GM04504 (cell line): ENCODE measurements at places on chromosomes 2 and 18.

DNA sequence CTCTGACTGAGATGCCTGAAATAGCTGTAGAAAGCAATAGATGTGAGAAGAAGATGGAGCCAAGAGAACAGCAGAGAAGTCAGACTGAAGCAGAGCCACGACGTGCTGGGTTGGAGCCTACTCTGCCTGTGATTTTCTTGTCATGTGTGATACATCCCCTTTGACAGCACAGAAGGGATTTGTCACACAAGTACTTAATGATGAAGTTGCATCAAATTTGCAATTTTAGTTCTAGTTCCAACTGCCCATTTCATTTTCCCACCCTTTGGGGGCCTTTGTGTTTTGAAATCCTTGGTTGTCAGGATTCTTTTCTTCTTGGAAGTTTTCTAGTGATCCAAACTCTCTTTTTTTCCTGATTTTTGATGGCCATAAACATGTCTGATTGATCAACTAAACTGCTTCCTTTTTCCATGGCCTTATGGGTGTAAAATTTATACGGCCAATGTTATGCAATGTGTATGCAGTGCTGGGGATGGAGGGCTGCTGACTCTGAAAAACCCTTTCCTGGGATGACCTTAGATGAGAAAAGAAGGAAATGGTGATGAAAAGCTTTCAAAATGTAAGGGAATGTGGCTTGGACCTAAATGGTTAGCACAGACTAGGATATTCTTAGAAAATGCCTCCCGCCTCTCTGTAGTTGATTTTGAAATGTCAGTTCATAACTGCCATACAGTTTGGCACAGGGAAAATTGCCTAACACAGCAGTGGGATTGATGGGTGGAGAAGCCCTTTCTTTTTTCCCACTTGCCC lies 9.6 kb upstream of the B3GNT2 start:
- DNase-seq = no peak

GRCh38 chr2:118309257-118309945 lies 221.1 kb downstream of the INSIG2 start:
- DNase-seq = no peak

- no peak for DNase-seq
Observed at GRCh38 chr2:43127941-43128558, 98.4 kb downstream of the ZFP36L2 start.

- no peak for DNase-seq
Observed at GRCh38 chr2:238796223-238796885, 51.5 kb upstream of the TWIST2 start.

GRCh38 chr2:224885836-224886547 lies 156.3 kb downstream of the DOCK10 start:
- DNase-seq = peak; percentile 66

DNA sequence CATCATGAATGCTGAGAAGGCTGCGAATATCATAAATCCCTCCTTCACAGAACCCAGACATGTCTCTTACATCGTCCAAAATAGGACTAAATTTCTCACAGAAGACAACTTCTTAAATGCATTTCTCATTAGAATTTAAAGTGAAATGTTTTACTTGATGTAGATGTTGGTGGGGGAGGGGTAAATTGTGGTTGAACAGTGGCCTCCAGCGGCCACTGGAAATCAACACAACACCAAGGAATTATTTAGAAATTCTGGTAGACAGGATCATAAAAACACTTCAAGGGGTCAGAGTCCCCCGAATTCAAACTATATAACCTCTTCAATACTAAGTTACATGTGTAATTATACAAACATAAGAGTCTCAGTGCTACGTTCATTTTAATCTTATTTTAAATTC lies 135.9 kb downstream of the ABCA12 start:
- no peak for DNase-seq

DNA sequence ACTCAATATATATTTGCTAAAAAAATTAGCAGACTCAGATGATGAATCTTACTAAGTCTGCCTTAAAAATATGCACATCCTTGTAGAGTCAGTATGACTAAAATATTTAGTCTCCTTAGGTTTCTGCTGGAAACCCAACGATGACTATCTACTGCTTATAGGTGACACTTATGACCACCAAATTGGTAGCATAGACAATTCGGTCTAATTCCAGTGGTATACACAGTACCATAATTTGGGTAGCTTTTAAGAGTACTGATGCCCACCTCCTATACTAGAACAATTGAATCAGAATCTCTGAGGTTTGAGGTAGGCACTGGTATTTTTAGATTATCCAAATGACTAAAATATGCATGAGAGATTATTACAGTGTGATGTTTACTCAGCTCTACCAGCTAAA lies 740.8 kb upstream of the ZEB2 start:
- DNase-seq = no peak

GRCh38 chr2:43331422-43331821 lies 105.0 kb upstream of the ZFP36L2 start:
- no peak for DNase-seq

- no peak for DNase-seq
Observed at GRCh38 chr2:173747035-173747434, 218.1 kb downstream of the SP3 start.

GRCh38 chr2:217941339-217941738 lies 61.5 kb downstream of the TNS1 start:
- DNase-seq = no peak

- no peak for DNase-seq
Observed at GRCh38 chr2:158544998-158545397, 88.2 kb downstream of the PKP4 start.

- DNase-seq = peak; percentile 52
Observed at GRCh38 chr2:120729406-120730399, 6.0 kb upstream of the GLI2 start.

DNA sequence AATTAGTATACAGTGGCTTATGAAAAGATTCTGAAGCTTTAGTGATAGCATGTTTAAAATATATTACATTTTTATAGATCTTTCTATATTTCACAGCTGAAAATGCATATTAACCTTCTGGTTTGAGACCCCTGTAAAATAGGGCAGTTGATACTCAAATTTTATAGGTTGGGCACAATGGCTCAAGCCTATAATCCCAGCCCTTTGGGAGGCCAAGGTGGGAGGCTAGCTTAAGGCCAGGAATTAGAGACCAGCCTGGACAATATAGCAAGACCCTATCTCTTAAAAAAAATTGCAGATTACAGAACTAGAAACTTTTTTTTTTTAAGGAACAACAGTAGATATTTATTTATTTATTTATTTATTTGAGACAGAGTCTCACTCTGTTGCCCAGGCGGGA lies 31.2 kb downstream of the NBEAL1 start:
- no peak for DNase-seq

- no peak for DNase-seq
Observed at GRCh38 chr18:72160510-72161445, 383.4 kb downstream of the CBLN2 start.

GRCh38 chr2:29115797-29116781 lies 874 bp downstream of the CLIP4 start:
- DNase-seq = peak; percentile 50

- DNase-seq = no peak
Observed at GRCh38 chr2:72982219-72982618, 64.9 kb downstream of the EMX1 start.

GRCh38 chr2:95278051-95278471 lies 3.8 kb downstream of the PROM2 start:
- DNase-seq = peak; percentile 42

- peak; percentile 77 for DNase-seq
Observed at GRCh38 chr2:109497463-109497862, 116.3 kb downstream of the SEPTIN10 start.

DNA sequence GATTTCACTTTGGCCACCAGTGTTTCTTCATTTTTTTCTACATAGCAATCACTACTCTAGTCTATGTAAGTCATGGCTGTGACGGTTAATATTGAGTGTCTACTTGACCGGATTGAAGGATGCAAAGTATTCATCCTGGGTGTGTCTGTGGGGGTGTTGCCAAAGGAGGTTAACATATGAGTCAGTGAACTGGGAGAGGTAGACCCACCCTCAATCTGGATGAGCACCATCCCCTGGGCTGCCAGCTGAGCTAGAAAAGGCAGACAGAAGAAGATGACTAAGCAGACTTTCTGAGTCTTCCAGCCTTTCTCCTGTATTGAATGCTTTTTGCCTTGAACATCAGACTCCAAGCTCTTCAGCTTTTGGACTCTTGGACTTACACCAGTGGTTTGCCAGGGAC lies 265.0 kb upstream of the SLC8A1 start:
- DNase-seq = peak; percentile 79

- no peak for DNase-seq
Observed at GRCh38 chr18:64311859-64312258, 163.0 kb upstream of the LINC00305 start.

- peak; percentile 74 for DNase-seq
Observed at GRCh38 chr2:234146087-234146826, 95.8 kb downstream of the SPP2 start.

DNA sequence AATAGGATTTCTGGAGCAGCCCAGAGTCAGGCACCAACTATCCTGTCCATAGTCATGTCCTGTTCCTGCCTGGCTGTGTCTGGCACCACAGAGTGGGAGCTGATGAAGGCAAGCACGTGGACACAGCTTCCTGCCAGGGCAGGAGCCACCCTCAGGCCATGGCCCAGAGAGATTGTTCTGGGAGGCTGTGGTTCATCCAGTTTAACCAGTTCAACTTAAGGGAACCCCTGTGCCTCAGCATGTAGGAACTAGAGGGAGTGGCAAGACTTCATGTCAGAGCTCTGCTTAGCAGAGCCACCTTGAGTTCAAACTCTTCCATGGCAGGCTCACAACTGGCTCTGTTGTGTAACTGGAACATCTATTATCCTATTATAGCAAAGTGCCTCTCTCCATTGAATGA lies 73.2 kb upstream of the NCKAP5 start:
- no peak for DNase-seq

- no peak for DNase-seq
Observed at GRCh38 chr2:85396531-85397470, 13.4 kb downstream of the CAPG start.

GRCh38 chr18:59249199-59249774 lies 24.0 kb downstream of the RAX start:
- DNase-seq = peak; percentile 78

GRCh38 chr18:73286584-73286983 lies 418.8 kb upstream of the NETO1 start:
- no peak for DNase-seq

GRCh38 chr2:48844417-48845155 lies 89.1 kb upstream of the LHCGR start:
- no peak for DNase-seq

GRCh38 chr2:43950383-43951008 lies 45.3 kb downstream of the LRPPRC start:
- peak; percentile 4 for DNase-seq
